Stimulated activated CD8-positive, alpha-beta memory T cell treated with anti-CD3 and anti-CD28 coated beads, Interleukin-4, amount 100 ng/mL, for 24 hours (primary cell): ENCODE measurements at places on chromosomes 16 and 17.

DNA sequence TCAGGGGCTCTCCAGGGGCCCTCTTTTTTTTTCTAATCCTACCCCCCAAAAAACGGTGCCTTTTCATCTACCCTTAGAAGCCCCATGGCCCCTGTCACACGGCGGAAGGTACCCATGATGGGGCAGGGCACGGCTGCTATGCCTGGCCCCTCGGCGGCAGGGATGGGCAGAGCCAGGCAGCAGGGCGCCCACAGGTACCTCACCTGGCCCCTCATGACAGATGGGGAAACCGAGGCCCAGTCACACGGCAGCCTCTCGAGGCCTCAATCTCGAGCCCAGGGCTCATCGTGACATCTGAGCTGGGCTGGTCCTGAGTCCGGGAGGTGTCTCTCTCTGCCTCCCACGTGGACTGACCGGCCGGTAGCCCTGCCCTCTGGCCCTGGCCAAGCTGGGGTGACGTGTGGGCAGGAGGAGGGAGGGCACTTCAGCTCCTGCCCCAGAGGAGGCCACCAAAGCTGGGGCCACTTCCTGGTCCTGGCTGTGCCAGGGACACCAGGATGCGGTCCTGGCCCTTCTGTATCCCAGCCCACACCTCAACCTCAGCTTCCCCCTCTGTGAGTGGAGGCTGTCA is 11.6 kb downstream of the TRAF7 start:
- no peak for DNase-seq

DNA sequence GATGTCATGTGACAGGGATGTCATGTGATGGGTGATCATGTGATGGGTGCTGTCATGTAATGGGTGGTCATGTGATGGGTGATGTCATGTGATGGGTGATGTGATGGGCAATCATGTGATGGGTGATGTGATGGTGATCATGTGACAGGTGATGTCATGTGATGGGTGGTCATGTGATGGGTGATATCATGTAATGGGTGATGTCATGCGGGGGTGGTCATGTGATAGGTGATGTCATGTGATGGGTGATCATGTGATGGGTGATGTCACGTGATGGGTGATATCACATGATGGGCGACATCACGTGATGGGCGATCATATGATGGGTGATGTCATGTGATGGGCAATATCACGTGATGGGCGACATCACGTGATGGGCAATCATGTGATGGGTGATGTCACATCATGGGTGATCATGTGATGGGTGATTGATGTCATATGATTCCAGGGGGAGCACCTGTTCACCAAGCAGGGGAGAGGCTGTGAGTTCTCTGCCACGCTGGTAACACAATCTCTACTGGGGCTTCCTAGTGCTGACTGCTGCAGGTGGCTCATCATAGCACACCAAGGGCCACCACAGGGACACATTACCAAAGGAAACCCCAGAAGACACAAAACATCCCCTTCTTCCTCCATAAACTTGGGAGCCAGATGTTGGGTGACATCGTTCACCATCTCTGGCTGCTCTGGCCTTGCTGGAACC is 16.5 kb downstream of the CD300LB start:
- DNase-seq: peak; percentile 11

DNA sequence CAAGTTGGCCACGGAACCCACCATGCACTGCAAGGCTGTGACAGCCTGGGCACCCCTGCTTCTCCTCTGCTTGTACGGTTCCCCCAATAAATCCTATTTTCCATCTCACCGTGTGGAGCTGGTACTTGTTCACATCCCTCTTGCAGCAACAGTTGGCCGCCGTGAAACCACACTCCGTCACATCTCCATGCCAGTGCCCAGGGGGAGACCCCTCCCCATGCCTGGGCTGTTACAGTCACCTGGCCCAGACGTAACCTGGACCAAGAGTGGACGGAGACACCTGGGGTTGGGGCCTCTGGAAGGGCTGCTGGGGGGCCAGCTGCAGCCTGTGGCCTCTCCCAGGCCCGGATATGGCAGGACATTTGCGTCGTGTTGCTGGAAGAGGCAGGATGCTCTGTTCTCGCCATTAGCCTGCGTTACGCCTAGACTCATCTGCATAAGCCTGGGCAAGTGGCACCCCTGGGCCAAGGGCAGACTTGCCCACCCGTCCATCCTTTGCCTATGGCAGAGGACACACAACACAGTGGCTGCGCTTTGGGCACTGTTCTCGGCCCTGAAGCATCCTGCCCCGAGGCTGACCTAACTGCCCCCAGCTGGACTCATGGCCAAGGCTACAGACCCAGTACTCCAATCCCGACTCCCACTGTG is 14.2 kb upstream of the KREMEN2 start:
- DNase-seq: no peak

DNA sequence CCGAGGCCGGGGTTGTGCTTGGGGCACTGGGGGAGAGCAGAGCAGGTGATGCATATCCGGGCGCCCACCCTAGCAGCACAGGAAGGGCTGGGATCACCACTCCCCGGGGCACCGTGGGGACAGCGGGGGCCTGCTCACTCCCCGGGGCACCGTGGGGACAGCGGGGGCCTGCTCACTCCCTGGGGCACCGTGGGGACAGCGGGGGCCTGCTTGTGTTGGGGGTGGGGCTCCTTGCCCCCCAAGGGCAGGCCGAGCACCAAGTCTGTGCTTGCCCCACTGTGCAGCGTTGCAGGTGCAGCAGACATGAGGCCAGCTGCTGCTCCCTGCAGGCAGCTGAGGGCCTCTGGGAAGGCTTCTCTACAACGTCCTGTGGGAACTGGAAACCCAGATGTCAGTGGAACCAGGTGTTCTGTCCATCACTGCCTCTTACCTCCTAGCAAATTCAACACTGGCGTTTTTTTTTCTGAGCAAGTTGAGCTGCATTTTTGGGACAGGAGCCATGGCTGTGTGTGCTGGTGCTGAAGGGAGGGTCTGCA is 25.0 kb upstream of the ZNF750 start:
- DNase-seq: no peak

- no peak for DNase-seq
Observed at GRCh38 chr17:44981221-44981968, 13.3 kb upstream of the C1QL1 start.

- DNase-seq: no peak
Observed at GRCh38 chr17:32520737-32521404, 34.1 kb downstream of the CDK5R1 start.

DNA sequence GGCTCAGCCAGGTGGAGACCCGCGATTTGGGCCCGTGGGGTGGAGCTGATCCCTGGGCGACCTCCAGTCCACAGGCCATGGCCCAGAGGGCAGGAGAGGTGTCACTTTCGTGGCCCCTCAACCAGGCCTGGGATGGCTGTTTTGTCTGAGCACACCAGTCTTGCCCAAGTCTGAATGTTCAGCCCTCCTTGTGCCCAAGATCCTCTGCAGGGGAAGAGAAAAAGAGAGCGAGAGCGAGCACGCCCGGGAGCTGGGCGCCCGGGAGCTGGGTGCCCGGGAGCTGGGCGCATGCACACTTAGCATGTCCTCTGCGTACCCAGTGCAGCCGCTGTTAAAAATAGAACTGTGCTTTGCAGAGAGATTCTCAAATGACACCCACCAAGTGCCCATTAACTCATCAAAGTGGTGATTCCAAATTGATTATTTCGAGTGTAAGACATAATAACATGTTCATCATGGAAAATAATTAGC is 403.3 kb upstream of the TNRC6C start:
- DNase-seq: no peak

DNA sequence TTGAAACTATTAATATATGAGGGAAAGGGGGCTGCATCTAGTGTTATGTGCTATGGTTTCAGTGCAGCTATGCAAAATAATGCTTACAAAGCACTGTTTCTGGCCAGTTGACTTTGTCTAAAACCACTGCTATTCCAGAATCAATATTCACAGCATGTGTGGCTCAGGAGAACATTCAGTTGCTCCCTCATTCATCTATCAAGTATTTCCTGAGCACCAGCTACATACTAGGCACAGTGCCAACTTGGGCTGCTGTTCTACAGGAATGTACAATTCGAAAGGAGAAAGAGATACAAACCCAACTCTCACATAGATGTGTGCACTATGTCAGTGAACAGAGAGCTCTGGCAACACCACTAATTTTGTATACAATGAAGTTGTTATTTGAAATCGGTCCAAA is 183.0 kb downstream of the PHKB start:
- no peak for DNase-seq

DNA sequence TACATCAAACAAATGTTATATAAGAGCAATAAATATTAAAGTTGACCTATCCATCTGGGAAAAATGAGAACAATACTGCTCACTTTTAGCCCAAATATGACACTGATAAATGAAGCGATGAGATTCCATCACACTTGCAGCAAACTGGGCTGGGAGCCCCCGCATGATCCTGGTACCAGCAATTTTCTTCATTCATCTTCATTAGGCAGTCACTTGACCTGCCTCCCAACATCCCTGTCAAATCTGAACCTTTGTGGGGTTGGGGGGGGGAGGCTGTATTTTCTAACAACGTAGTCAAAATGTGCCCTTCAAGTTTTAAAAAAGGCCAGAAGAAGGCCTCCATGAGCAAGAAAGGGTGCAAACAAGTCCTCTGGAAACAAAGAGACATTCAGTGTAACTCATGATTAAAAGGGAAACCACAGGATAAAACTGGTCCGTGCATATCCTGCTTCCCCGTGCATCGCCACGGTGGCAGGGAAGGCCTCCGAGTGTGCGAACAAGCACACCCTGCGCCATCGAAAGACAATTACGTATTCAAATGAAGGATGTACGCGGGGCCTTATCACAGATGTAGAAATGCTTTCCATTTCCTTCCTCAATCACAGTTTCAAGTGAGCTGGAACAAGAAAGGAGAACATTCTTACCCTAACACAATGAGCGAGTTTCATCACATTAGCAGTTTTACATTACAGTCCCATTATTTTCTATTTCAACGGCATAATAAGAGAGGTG is 48.4 kb downstream of the TOX3 start:
- DNase-seq: no peak

DNA sequence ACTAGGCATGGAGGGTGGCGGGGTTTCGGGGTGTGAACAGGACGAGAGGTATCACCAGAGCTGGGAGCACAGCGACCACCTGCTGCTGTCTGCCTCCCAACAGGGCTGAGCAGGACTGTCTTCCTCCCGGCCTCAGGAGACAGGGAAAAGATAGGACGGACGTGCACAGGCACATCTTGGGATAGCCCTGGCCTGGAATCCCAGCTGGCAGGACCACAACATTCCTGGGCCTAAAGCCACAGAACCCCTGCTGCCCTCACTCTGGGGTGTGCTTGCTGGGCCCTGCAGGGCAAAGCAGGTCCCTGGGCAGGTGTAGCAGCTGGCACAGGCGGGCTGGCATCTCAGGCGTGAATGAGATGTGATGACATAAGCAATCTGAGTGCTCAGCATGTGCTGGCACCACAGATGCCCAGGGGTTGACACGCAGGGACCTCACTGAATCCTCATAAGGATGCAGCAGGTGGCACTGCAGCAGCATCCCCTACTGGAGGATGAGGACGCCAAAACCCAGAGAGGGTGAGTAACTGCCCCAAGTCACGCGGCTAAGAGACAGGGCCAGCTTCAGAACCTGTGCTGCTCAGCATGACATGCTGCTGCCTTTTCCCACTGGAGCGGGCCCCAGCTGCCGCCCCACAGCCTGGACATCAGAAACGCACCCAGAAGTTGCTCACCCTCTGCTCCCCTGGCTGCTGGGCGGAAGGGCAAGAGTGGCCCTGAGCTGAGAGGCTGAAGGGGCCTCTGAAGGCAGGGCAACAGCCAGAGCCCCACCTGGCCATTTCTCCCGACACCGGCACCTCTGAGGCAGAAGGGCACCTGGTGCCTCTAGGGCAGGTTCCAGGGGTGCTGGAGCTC is 7.1 kb downstream of the CORO7 start:
- DNase-seq: no peak
